ENCODE measurements at places on chromosomes 5 and 9. TPM values are rescaled to one million over a fixed set of nuclear protein-coding genes. Genes with fewer than 3 reads are reported as not detected.

The NKD2 gene
- polyA plus RNA-seq: 16.5 TPM

The IRX2 gene
- polyA plus RNA-seq: 26.9 TPM

The OCLN gene
- 32.2 TPM for polyA plus RNA-seq

The IGFBPL1 gene
- 1.6 TPM for polyA plus RNA-seq

The NREP gene
- polyA plus RNA-seq: 771 TPM

The MED27 gene
- 22.1 TPM for polyA plus RNA-seq

The ABO gene
- 28.8 TPM for polyA plus RNA-seq

The SLC6A3 gene
- 0.41 TPM for polyA plus RNA-seq

The CPLANE1 gene
- 31.7 TPM for polyA plus RNA-seq

The CARD6 gene
- polyA plus RNA-seq: 2.5 TPM

The PHAX gene
- polyA plus RNA-seq: 81.6 TPM

The ZNF354B gene
- 25.2 TPM for polyA plus RNA-seq

The FBN2 gene
- 89.8 TPM for polyA plus RNA-seq

The C1QTNF2 gene
- 1.7 TPM for polyA plus RNA-seq

The CAMK2A gene
- 2.8 TPM for polyA plus RNA-seq

The C5orf58 gene
- 0.21 TPM for polyA plus RNA-seq

The CETN3 gene
- polyA plus RNA-seq: 83.0 TPM

The FOXI1 gene
- 7.7 TPM for polyA plus RNA-seq

The TMEM232 gene
- polyA plus RNA-seq: 8.9 TPM

The FOXD4L6 gene
- not detected for polyA plus RNA-seq

The CBY3 gene
- polyA plus RNA-seq: 0.42 TPM

The BARX1 gene
- 0.15 TPM for polyA plus RNA-seq

The GPR150 gene
- polyA plus RNA-seq: not detected

The GPSM1 gene
- 30.6 TPM for polyA plus RNA-seq

The SLC46A2 gene
- 0.21 TPM for polyA plus RNA-seq

The NNT gene
- polyA plus RNA-seq: 118 TPM

The CD14 gene
- 8.0 TPM for polyA plus RNA-seq

The ELOVL7 gene
- 15.1 TPM for polyA plus RNA-seq

The ARHGAP26 gene
- polyA plus RNA-seq: 11.0 TPM

The TRIM7 gene
- polyA plus RNA-seq: not detected

The ENHO gene
- polyA plus RNA-seq: 1.5 TPM

The LHX3 gene
- polyA plus RNA-seq: not detected

The TNFSF15 gene
- 10.3 TPM for polyA plus RNA-seq

The GPR21 gene
- polyA plus RNA-seq: 0.44 TPM

The ACER2 gene
- polyA plus RNA-seq: 25.8 TPM

The EMB gene
- 3.9 TPM for polyA plus RNA-seq

The MLANA gene
- 0.61 TPM for polyA plus RNA-seq

The PCSK5 gene
- polyA plus RNA-seq: 14.4 TPM

The CDH9 gene
- 10.9 TPM for polyA plus RNA-seq

The SDHA gene
- polyA plus RNA-seq: 141 TPM

The N4BP3 gene
- 4.0 TPM for polyA plus RNA-seq

The GLRX gene
- 69.8 TPM for polyA plus RNA-seq

The ZNF366 gene
- 3.4 TPM for polyA plus RNA-seq

The PCDHGA3 gene
- 2.2 TPM for polyA plus RNA-seq

The HTR4 gene
- not detected for polyA plus RNA-seq

The TAF11L5 gene
- polyA plus RNA-seq: not detected

The OMD gene
- 1.8 TPM for polyA plus RNA-seq

The SPINK5 gene
- polyA plus RNA-seq: 0.46 TPM

The KIF12 gene
- 156 TPM for polyA plus RNA-seq

The PCDHB16 gene
- polyA plus RNA-seq: 4.8 TPM

The ADCY2 gene
- polyA plus RNA-seq: 6.7 TPM

The TTF1 gene
- 17.0 TPM for polyA plus RNA-seq

The HMGXB3 gene
- polyA plus RNA-seq: 30.6 TPM
